Left forelimb (tissue), 1 donor: ENCODE measurements at places on chromosomes 1 and 21.

- DNase-seq = no peak
Measured at GRCh38 chr1:148328884-148329283, 154.2 kb downstream of the PPIAL4G start.

- no peak for DNase-seq
Measured at GRCh38 chr1:221907166-221907932, 165.5 kb upstream of the DUSP10 start.

GRCh38 chr1:198118134-198118533, 38.7 kb upstream of the NEK7 start:
- DNase-seq = peak; percentile 74

- DNase-seq = no peak
Measured at GRCh38 chr21:41783476-41784180, 16.8 kb upstream of the RIPK4 start.

GRCh38 chr1:147665521-147665920, 4.8 kb downstream of the ACP6 start:
- no peak for DNase-seq

- no peak for DNase-seq
Measured at GRCh38 chr1:188194916-188195315, 1366.2 kb downstream of the PLA2G4A start.
